ENCODE measurements at places on chromosomes 1 and 21.

- ATAC-seq = no peak
Measured at GRCh38 chr1:25649505-25650288, 33.1 kb downstream of the MAN1C1 start.

DNA sequence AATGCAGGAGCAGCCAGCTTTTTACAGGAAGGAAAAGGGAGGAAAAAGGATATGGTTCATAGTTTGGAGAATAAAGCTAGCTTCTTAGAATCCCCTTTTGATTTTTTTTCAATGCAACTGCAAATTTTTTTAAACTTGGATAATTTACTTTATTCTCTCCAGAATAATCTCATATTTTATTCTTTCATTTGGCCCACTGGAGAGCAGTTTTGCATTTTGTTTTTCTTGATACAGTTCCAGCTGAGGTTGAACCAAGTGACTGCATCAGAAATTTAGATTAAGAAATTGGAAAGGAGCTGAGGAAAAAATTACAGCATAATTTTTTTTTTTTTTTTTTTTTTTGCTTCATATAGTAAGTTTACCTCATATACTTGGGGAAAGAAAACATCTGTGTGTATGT is 22.8 kb downstream of the GABPA start:
- ATAC-seq = no peak

DNA sequence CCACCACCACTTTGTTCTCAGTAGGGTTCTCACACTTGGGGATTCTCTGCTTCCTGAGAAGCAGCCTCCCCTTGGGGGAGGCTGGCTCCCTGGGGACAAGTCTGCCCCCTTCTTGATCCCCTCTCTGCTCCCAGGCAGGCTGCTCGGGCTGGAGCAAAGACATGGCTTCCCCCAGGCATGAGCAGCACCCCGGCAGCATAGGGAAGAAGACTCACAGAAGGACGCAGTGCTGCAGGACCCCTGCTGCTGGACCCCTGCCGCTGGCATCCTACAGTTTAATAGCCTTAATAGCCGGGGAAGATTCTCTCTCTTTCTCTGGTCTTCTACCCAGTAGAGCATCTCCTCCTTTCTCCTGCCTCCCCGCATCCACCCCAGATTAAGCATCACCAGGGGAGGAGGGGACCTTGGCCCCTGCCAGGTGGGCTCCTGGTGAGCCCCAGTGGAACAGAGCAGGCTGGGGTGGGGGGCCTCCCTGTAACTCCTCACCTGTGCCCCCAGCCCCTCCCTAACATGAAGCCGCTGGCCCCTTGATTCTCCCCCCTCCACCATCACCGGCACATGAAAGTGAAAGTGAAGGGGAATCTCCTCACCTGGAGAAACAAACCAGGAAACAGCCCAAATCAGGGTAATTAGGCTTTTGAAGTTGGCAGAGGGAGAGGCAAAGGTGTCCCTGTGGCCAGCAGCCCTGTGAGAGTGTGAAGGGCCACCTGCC is 2.5 kb downstream of the WNT3A start:
- no peak for ATAC-seq

DNA sequence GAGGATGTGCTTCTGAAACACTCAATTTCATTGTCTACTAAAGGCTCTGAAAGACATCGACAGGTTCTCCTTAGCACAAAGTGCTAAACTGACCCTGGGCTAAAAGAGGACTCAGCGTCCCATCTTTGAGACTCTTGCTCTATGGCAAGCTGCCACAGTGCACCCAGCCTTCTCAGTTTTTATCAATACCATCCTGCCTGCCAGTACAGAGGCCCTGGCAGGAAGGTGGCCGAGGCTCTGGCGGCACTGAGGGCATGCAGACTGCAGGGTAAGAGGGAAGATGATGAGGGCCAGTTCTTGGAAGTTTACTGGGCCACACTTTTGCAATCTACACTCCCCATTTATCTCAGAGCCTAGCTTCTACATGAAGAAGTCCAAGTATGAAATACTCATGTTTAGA is 5.3 kb downstream of the OLFML2B start:
- no peak for ATAC-seq

DNA sequence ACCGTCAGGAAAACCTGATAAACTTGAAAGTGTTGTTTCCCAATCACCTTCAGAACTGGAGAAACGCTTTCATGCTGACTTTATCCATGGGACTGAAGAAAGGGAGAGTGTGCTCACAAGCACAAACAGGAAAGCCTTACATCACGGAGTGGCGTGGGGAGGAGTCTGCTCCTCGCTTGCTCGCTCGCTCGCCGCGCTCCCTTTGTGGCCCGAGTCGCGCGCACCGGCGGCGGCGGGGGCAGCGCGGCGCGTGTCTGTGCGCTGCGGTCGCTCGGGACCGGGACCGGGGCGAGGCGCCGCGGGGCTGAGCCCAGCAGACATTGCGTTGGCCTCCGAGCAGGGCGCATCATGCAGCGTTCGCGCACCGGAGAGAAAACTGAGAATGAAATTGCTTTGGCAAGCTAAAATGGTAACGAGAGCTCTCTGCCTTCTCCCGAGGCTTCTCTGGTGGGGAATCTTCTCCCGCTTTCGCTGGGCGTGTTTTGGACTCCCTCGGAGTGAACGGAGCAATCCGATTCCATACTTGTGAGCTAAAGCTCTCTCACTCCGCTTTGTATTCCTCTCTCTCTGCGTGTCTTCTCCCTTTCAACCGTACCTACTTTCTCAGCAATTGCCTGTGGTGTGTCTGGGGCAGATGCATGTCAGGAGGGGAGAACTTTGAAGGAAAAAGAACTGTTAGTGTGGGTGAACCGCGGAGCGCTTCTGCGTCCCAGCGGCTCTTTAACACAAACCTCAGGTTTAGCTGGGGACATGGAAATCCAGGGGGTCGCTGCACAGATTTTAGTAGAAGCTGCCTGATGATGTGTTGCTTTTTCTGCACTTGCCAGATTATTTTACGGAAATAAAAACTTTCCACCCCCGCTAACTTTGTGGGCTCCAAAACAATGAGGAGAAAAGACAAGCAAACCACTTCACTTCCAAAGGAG is at the start of gene RGL1:
TSS of gene RGL1 (plus strand) at position 205 of the 926 bp plus-strand sequence. CDS start at position 383, 178 bp downstream.
- peak; percentile 50 for ATAC-seq

DNA sequence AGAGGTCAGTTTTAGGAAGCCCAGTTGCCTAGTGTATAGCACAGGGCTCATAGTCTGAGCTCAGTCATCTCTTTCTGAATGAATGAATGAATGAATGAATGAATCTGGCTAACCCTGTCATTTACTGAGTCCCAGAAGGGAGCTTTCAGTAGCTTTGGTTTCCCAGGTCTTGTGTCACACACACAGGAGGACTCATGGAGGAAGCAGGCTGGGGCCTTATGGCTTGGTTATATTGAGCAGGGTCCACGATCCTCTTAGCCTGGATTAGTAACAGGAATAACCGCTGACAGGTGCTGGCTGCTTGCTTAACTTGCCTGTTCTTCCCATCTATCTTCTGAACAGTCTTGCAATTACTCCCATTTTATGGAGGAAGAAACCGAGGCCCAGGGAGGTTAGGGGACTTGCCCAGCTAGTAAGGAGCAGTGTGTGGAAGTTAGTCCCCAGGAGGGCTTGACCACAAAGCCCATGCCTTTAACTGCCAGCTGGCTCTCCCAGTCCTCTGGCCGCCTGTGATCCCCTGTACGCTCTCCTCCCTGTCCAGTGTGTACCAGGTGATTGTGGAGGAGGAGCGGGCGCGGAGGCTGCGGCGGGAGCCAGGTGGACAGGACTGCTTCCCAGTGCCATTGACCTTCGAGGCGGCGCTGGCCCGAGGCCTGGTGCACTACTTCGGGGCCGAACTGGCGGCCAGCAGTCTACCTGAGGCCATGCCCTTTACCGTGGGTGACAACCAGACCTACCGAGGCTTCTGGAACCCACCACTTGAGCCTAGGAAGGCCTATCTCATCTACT is 46.0 kb downstream of the PTPRU start:
- ATAC-seq = no peak

GRCh38 chr21:38930066-38930465 is 124.3 kb downstream of the ETS2 start:
- ATAC-seq = no peak

DNA sequence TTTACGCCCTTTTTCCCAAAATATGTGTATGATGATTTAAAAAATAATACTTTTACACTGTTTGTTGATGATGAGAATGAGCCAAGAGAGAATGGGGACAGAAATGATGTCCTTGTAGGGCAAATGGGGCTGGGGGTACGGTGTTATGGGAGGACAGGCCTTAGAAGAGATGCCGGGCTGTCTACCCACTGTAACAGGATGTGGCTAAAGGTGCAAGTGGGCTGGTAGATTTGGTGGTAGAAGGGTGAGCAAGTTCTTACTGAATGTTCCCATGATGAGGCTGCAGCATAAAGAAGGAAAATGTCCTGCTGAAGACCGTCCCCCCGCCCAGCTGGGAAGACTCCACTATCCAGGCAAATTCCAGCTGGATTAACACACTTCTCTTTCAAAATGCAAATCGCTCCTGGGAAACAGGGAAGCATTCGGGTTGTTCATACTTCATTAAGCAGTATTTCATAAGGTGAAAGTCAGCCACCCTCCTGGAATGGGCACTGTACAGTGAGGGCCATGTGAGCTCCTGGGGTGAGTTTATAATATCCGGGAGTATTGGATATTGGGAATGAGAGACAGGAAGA is 14.0 kb downstream of the GPA33 start:
- ATAC-seq = no peak

- no peak for ATAC-seq
Measured at GRCh38 chr1:75690547-75690946, 34.0 kb upstream of the ACADM start.

DNA sequence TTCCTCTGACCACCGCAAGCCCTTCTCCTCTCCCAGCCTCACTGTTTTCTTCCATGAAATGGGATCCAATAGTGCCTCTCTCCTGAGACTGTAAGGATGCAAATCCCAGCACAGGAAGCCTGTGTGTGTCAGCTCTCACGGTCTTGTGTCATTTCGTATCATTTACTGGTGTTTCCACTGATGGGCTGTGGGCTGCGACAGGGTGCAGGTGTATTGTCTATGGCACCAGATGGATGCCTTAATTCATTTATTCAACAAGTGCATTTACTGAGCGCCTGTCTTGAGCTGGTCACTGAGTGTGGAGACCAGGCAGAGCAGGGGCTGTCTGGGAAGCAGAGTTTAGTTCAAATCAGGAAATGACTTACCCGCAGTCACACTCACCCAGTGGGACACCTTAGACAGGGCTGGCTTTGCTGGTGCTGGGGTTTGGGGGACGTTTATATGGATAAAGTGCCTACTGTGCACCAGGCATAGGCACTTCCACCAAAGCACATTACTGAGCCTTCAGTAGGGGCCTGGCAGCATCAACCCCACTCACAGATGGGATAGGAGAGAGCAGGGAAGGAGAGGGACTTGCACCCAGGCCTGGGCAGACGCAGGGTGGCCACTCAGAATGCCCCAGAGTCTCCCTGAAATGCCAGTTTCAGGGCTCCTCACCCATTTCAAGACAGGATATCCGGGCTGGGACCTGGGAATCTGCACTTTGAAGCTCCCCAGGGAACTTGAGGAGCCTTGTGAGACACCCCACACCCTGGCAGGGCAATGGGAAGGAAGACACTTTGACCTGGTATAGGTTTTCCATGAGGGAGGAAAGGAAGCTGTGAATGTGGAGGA is 398.9 kb downstream of the MATN1 start:
- no peak for ATAC-seq

GRCh38 chr1:52631759-52632331 is 1.1 kb upstream of the SHISAL2A start:
- no peak for ATAC-seq

- ATAC-seq = no peak
Measured at GRCh38 chr21:43693981-43694380, 24.9 kb upstream of the PDXK start.

- no peak for ATAC-seq
Measured at GRCh38 chr1:22228505-22228911, 85.6 kb upstream of the WNT4 start.

DNA sequence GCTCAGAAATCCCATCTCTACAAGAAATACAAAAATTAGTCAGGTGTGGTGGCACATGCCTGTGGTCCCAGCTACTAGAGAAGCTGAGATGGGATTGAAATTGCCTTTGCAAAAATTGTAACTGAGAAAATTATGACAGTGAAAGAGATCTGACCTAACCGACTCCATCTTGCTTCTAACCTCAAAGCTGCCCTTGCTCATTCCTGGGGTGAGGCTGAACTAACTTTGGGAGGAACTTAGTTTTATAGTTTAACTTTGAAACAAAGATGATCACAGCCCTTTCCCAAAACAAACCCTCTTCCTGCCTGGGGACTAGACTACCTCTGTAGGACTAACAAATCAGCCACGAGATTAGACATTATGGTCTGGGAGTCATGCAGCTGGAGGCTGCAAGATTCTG is 33.8 kb upstream of the ERO1B start:
- ATAC-seq = no peak

GRCh38 chr1:234750922-234751627 is 141.1 kb upstream of the IRF2BP2 start:
- ATAC-seq = no peak

DNA sequence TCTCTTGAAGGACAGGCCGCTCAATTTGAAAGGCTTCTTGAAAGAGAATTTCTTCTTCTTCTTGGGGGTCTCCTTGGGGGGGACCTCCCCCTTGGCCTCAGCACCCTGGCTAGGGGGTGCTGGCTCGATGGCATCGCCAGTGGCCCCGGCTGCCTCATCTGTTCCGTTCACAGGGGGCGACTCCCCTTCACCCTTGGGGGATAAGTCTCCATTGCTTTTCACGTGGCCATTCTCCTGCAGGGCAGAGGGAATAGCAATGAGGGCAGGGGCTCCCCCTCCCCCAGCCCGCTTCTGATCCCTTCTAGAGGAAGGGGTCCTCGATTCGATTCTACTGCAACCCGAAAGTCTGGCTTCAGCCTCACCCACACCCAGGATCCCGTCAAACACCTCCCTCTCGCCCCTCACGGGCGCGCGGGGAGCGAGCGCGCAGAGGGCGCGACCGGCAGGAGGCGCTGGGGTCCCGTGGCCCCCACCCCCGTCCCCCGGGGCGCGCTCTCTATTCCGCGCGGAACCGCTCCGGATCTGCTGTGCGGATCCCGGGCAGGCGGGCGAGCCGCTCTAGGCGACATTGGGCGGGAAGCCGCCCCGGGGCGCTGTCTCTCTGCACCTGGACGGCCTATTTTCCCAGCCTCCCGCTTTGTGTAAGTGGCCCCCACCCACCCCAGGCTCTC is 1.0 kb downstream of the MARCKSL1 start:
- ATAC-seq = peak; percentile 18

DNA sequence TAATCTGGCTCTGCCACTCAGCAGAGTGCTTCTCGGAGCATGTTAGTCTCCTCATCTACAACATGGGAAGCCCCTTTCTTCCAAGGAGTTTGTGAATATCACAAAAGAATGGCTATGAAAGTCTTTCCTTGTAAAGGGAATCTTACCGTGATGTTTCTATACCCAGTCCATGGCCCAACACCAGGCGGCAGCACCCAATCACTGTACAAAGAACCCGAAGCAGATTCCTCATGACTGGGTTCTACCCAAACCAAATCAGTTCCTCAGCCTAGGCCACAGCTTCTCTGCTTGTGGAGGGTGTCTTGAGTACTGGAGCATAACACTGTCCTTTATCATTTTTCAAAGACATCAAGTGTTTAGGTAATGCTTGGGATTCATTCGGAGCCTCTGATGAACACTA is 16.6 kb upstream of the SLFNL1 start:
- ATAC-seq = no peak

GRCh38 chr1:56501888-56502287 is 77.5 kb downstream of the PLPP3 start:
- no peak for ATAC-seq
